ENCODE measurements at places on chromosomes 3 and 15. TPM values are rescaled to one million over a fixed set of nuclear protein-coding genes. Genes with fewer than 3 reads are reported as not detected.
A peak's percentile ranks its signal among the peaks of the same experiment; 100 is the strongest.

DNA sequence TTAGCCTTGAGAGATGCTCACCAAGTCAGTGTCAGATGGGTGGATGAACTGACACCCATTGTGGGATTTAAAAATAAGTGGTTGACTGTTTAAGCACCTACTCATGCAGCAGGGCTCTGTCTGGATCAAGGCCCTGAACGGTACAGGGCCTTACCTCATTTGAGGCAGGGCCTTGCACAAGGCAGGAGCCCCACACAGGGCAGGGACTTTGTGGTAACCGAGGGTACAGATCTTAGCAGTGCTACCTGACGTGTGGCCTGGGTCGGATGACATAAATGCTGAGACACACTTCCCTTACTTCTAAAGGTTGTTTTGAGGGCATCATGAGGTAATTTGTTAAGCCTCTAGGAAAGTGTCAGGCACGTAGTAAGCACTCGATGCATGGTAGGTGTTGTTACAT lies 59.5 kb upstream of the PLXNA1 start:
- peak; percentile 15 for DNase-seq

Gene ARPP19
- total RNA-seq, result 183 TPM

GRCh38 chr3:72077473-72078259 lies 292.7 kb upstream of the PROK2 start:
- no peak for DNase-seq

DNA sequence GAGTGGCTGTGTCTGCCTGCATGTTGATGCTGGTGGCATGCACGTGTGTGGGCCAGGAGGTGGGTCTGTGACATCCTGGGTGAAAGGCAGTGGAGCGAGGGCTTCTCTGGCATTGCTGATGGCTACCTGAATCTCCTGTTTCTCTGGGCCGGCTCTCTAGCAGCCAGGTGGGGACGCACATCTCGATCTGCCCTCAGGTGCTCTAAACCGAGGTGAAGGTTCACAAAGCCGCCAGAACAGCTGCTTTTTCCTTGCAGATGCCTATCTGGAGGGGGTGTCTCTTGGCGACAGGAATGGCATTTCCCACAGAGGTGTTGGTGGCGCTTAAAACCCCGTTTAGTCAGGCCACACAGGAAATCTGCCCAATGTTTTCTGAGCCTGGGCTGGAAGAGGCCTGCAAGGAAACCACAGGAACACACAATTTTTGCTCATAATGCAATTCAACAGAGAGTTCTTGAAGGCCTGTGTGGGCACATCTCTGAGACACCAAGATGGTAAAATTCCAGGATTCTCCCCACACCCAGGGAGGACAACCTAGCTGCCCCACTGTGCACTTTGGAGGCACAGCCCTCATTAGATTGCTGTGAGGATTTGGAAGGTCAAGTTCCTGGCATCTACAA lies 11.9 kb downstream of the TMEM158 start:
- no peak for DNase-seq

- DNase-seq, result no peak
These were observed 14.3 kb downstream of the LIMD1 start for GRCh38 chr3:45608885-45609284.

- DNase-seq, result no peak
These were observed 37.3 kb downstream of the YEATS2 start for GRCh38 chr3:183734750-183735494.

- DNase-seq, result no peak
These were observed 3.2 kb upstream of the CHSY1 start for GRCh38 chr15:101255051-101255395.

DNA sequence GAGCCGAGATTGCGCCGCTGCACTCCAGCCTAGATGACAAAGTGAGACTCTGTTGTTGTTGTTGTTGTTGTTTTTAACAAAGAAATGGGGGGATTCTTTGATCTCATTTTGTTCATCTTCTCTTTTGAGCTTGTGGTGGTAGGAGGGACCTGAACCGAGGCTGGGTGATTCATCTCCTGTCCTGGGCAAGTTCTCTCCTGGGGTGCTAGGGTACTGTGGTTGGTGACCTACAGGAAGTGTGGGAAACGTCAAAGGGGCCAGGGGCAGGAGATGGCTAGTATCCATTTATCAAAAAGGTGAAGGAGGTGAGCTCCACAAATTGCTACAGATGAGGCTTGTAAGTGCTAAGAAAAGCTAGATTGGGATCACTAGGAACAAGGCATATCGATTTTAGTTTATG lies 14.3 kb downstream of the PPCDC start:
- peak; percentile 33 for DNase-seq

- no peak for DNase-seq
These were observed 38.1 kb downstream of the UBE2E2 start for GRCh38 chr3:23241256-23241655.
